ENCODE measurements at places on chromosomes 6 and 20.

DNA sequence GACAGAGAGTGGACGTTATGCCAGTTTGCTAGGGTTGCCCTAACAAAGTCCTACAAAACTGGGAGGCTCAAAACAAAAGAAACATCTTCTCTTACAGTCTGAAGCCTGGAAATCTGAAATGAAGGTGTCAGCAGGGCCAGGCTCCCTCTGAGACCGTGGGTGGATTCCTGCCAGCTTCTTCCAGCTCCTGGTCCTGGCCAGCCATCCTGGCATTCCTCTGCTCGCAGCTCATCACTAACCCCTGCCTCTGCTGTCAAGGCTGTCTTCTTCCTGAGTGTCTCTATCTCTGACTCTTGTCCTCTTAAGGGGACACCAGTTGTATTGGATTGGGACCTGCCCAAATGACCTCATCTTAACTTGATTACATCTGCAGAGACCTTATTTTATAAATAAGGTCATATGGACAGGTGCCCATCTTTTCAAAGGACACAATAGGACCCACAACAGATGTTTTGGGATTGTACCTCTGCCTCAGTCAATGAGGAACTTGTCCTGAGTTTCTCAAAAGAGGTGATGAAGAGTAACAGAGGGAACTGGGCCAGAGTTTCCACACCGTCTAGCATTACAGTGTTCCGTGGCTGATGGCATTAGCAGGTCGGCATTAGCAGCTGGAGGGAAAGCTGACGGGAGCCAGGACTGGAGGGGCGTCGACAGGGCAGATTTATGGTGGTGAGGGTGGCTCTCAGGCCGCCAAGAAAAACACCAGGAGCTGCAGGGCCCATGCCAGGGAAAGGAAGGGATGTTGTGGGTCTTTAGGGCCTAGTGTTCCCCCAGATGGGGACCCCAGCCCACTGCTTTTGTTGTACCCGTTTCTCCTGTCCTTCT lies 157.3 kb downstream of the TBXT start:
- no peak for DNase-seq

DNA sequence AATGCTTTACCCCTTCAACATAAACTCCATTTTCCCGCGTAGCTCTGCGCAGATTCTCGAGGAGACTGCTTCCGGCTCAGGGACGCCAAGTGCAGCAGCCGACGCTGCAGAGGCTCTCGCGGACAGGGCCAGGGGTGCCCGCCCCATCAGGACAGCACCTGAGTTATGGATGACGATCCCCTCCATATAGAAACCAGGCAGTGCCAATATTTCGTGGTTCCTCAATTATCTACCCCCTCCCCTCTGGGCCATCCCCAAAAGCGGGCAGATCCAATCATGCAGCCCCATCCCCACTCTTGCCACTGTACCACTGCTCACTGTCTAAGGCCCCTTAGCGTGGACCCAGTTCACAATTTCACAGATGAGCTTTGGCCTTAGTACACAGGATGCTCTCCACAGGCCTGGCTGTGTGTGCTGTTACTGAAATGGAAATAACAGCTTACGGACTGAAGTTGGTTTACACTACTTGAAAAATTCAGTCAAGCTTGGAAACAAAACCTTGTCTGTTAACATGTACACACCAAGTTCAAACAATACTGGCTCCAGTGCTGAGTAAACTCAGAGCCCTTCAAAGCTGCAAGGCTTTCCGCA lies 74.5 kb downstream of the DACT2 start:
- DNase-seq = no peak

GRCh38 chr6:111602481-111603011 lies 3.1 kb downstream of the TRAF3IP2 start:
- no peak for DNase-seq

DNA sequence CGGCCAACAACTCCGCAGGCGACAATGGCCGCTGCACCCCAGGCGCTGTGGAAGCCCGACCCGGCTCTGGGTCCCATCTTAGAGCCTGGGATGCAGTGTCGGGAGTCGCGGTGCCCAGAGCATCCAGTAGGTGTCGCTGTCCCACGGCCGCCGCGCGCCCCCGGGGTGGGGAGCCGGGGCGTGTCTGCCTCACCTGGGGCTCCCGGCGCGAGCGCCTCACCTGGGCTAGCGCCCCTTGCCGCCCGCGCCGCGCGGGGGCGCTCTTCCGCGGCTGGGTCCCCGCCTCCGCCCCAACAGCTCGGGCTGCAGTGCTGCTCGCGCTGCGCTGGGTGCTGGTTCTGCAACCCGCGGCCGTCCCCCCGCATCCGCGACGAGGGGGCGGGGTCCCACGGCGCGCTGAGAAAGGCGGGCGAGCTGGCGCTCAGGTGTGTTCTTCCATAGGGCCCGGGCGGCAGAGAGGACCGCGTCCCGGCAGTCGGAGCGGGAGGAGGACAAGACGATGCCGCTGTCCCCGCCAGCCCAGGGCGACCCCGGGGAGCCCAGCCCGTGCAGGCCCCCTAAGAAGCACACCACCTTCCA lies at the start of gene CRYBG1:
CRYBG1 (plus strand) TSS at position 308 of the 579 bp plus-strand sequence; CDS start at position 500, 192 bp downstream.
- DNase-seq = peak; percentile 37

DNA sequence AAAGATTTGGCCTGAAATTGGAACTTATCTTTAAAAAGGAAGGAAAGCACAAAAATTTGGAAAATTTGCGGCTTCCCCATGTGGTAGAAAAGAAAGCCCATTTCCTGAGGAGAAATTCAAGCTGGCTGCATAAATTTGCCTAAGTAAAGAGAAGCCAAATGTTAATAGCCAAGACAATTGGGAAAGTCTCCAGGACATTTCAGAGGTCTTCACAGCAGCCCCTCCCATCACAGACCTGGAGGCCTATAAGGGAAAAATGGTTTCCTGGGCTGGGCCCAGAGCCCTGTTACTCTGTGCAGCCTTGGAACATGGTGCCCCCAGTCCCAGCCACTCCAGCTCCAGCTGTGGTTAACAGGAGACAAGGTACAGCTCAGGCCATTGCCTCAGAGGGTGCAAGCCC lies 736.5 kb downstream of the HACE1 start:
- no peak for DNase-seq

- no peak for DNase-seq
These were observed 519.1 kb upstream of the EYS start for GRCh38 chr6:66226109-66226508.

DNA sequence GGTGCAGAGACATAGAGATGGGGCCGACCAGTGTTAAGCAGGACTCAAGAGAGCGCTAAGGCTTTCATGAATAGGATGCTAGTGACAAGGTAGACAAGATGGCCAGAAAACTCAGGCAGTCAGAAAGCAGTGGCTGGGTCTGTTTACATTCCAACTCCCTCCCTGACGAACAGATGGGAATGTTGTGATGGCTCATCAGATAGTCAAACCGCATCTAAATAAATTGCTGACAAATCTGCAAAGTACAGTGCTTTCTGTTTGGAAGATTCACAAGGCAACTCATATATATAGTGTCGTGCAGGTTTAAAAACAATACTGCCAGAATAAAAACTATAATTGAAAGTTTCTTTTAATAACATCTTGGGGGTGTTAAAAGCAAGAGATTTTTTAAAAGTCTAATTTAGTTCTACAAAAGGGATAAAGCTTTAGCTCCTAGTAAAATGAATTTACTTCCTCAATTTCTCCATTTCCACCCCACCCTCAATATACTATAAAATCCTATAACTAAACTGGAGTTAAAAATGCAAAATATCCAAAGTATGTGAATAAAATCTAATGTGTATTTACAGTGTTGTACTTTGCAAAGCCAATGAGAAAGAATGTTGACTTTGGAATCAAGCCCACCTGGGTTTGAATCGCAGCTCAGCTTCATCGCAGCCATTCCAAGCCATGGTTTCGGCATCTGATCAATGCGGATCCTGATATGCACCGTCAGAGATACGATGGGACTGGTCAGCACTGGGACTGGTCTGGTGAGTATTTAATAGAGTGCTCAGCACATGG lies 247.3 kb upstream of the PDE10A start:
- no peak for DNase-seq

GRCh38 chr6:4349323-4349722 lies 213.9 kb upstream of the ECI2 start:
- no peak for DNase-seq

- DNase-seq = no peak
These were observed 10.1 kb downstream of the HRH3 start for GRCh38 chr20:62209850-62210495.
